ENCODE measurements at places on chromosomes 4 and X.

GRCh38 chrX:143754183-143754582 is 33.6 kb upstream of the SPANXN2 start:
- DNase-seq, result no peak

- peak; percentile 31 for DNase-seq
Observed at GRCh38 chr4:673349-674091, 556 bp downstream of the ATP5ME start.

DNA sequence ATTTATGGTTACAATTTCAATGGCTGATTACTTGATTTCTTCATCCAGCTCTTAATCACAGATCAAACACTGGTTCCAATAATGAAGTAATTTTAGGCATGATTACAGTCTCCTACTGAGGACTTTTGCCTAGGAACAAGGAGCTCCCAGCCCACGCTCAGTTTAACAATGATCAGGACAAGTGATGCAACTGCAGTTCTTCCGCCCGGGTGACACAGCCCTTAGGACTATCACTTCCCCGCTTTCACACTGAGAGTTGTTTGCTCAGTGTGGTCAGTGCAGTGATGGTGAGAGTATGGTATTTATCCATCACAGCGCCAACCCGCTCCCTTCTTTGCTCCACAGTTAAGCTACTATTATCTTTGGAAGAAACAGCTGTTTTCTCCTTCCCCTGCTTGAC is 203.2 kb upstream of the MBNL3 start:
- DNase-seq, result no peak

DNA sequence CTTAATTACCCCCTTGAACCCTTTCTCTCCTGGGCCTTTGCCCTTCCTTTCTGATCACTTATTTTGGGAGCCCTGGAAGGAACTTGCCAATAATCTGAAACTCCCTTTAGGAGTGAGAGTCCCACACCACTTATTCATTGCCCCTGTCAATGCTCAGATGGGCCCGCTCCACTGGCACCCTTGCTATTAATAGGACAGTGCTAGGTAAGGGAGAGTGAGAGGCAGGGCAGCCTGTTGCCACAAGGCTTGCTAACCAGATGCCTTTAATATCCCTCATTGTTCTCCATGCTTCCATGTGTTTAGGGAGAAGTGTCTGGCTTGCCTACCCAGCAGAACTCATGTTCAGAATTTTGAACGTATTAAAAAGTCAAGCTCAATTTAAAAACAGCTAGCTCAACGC is 1.7 kb upstream of the NHS start:
- no peak for DNase-seq

GRCh38 chr4:96136056-96136455 is 296.2 kb downstream of the PDHA2 start:
- no peak for DNase-seq

DNA sequence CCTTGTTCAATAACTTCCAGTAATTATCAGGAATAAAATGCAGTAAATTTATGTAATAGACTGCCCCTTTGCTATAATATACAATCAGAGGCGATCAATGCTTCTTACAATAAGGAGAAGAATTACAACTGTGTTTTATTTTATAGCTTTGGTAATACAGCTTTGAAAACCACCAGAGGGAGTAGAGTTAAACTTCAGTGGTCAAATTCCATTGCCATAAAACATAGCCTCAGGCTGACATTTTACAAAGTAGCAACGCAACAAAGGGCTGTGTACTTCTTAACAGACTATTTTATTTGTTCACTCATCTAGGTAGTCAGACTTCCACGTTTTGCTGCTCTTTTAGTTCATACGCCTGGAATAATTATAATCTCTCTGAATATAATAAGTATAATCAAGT is 58.5 kb downstream of the TEX13C start:
- DNase-seq, result no peak

- DNase-seq, result no peak
Observed at GRCh38 chrX:39137363-39137954, 336.2 kb downstream of the MID1IP1 start.

- no peak for DNase-seq
Observed at GRCh38 chrX:19589105-19589504, 73.8 kb upstream of the MAP3K15 start.

DNA sequence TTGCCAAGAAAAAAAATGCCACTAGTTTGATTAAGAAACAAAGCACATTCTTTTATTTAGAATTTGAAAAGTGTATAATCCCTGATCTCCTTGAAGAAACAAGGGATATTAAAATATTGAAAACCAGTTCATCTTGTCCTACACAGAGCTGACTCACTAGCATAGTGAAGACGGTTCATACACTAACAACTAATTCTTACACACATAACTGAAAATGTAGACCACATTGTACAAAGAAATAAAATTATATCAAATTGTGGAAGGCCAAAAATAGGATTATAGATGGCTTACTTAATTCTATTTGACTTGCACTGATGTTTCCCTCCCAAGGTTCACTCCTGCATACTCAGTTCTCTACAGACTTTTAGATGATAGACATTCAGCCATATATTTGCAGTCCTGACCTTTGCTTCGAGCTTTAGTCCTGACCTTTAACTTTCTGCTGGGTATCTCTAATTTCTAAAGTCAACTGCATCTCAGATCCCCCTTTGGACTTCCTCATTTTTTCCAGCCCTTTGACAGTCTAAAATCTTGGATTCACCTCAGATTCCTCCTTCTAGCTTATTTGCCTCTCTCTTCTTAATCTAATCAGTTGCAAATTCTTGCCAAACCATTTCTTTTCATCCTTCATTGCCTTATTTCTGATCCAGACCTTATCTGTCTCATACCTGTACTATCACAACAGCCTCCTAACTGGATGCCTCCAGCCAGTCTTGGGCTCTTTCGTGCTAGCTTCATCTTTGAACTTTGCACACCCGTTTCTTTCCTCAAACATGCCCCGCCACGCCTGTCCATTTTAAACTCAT is 4.5 kb upstream of the WWC2 start:
- no peak for DNase-seq

- DNase-seq, result peak; percentile 69
Observed at GRCh38 chr4:77193511-77194102, 36.6 kb downstream of the CCNG2 start.

All from activated CD4-positive, alpha-beta T cell treated with anti-CD3 and anti-CD28 coated beads, Interleukin-2, amount 10 ng/mL, durations not matched to agents 7 days and 5 days (primary cell).